GM23338 (cell line): ENCODE measurements at places on chromosomes 2 and 18.

GRCh38 chr2:147660680-147661079 lies 184.1 kb upstream of the ACVR2A start:
- no peak for DNase-seq

- no peak for DNase-seq
Observed at GRCh38 chr18:49520661-49521145, 33.7 kb upstream of the C18orf32 start.

DNA sequence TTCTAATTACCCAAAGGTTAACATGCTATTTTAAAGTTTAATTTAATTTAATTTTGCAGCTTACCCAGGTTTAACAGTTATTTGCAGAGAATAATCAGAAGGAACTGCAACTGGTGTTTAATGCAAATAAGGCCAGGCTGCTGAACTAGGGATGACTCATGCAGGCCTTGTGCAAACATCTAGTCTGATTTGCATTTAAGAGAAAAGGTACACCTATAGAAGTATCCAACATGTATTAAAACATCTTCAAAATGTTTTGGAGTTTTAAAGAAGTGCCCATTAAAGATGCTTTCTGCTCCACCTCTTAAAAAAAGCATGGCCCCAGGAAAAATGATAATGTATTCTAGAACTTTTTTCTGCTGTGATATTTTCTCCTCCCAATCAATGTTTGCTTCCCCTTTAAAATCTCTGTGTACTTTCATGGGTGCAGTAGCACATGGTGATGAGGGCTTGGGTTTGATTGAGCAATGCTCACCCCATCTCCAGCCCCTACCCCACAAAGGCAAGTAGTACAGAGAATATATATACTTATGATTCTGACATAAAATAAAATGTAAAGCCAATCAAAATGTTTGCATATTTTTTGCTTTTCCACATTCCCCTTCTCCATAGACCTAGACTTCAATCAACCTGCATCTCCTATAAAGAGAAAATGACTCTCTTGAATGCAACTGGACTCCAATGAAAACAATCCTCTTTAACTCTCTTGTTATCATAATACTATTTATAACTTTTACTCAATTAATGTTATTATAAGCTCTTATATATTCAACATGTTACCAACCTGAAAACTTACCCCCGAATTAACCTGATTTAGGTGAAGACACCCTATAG lies 54.1 kb downstream of the ATP8B1 start:
- DNase-seq: no peak

DNA sequence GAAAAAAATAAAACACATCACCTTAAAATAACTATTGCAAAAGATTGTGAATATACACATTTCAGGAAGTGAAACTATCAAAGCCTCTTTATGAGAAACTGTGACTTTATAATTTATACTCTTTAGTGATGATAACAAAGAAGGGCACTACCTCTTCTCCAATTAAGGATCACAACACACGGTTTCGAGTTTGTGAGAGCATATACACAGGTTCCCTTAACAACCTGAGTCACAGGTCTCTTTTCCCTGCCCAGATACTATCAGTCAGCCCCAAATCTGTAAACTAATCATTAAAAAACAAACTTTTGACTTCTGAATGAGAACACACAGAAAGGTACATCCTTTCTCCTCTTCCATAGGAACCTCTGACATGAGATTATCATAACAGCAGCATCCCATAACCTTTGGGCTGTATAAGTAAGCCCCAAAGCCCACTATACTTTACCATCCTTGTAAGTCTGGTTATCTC lies 44.9 kb downstream of the PTPN2 start:
- no peak for DNase-seq

GRCh38 chr18:32684096-32684495 lies 88.7 kb downstream of the KLHL14 start:
- no peak for DNase-seq

- no peak for DNase-seq
Observed at GRCh38 chr2:196957881-196958525, 31.5 kb upstream of the PGAP1 start.

DNA sequence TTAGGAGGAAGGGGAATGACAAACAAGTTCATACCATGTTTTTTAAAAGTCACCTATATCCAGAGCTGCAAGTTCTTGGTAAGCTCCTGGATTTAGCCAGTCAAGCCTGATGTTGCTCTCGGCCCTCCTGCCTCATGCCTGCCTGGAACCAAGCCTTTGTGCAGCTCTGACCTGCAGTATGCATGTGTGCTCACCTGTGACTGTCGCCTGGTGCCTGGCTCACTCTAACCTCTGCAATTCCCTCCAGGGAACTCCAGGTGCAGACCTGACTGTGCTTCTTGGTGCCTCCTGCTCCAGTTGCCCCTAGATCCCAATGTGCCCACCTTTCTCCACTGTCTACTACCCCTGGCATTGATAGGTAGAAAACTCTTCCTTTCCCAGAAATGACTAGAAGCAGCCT lies 85.1 kb upstream of the ZBTB14 start:
- no peak for DNase-seq
